ENCODE measurements at places on chromosomes 16 and 17.

DNA sequence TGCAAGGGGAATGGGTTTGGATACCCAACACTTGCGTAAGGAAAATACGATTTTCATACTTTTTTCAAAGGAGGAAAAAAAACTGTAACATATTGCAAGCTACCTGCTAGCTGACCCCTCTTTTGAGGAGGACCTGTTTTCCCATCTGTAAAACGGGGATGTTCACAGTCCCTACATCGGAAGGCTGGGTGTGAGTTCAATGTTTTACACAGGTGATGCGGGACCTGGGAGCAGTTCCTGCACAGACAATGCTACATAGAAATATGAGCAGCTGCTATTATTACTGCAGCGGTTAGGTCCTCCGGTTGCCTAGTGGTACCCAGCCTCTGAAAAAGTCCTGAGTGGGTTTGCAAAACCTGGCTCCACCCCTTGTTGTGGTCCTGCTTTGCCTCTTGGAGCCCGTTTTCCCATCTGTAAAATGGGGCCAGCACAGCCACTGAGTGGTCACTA is 3.5 kb downstream of the SOCS1 start:
- peak overlapping the region; percentile 81 for H3K4me3 ChIP-seq
- H3K27me3 ChIP-seq, result no peaks in the 10 kb centered on the region
- DNase-seq, result no peak

GRCh38 chr17:57341611-57342540 is 85.6 kb downstream of the MSI2 start:
- no peak for DNase-seq
- H3K4me3 ChIP-seq, result no peak overlapping the region
- peak overlapping the region; percentile 11 for H3K27ac ChIP-seq
- peaks cover 3% of the 10 kb centered on the region for H3K36me3 ChIP-seq
- no peaks in the 10 kb centered on the region for H3K27me3 ChIP-seq

GRCh38 chr16:65510241-65510640 is 388.4 kb upstream of the CDH11 start:
- H3K4me1 ChIP-seq, result peaks cover 7% of the 10 kb centered on the region
- no peak for DNase-seq
- no peak overlapping the region for H3K27ac ChIP-seq
- no peak overlapping the region for H3K4me3 ChIP-seq

DNA sequence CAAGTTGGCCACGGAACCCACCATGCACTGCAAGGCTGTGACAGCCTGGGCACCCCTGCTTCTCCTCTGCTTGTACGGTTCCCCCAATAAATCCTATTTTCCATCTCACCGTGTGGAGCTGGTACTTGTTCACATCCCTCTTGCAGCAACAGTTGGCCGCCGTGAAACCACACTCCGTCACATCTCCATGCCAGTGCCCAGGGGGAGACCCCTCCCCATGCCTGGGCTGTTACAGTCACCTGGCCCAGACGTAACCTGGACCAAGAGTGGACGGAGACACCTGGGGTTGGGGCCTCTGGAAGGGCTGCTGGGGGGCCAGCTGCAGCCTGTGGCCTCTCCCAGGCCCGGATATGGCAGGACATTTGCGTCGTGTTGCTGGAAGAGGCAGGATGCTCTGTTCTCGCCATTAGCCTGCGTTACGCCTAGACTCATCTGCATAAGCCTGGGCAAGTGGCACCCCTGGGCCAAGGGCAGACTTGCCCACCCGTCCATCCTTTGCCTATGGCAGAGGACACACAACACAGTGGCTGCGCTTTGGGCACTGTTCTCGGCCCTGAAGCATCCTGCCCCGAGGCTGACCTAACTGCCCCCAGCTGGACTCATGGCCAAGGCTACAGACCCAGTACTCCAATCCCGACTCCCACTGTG is 14.2 kb upstream of the KREMEN2 start:
- H3K27ac ChIP-seq, result no peak overlapping the region
- H3K36me3 ChIP-seq, result peaks cover 7% of the 10 kb centered on the region
- no peak for DNase-seq

DNA sequence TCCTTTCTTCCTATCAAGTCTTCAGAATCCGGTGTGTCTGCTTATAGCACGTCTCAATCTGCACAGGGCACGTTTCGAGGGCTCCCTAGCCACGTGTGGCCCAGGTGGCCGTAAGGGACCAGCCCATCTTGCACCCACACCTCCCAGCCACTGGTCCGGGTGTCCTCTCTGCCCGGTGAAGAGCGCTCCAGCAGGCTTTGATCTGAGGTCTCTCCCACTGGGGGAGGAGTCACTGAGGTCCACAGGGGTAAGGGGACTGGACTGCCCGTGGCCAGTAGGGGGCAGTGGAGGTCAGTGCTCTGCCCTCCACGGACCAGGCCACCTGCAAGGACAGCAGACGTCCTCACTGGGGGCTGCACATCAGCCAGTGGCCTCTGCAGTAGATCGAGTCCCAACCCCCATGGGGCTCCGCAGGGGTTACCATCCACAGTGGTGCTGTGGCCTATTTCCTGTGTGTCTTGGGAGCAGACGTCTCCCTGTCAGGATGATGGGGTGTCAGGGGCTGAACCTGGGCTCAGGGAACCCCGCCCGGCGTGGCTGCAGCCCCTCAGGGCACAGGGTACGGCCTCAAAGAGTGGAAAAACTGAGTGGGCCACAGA is 204.1 kb upstream of the CIBAR2 start:
- no peak overlapping the region for H3K4me3 ChIP-seq
- H3K36me3 ChIP-seq, result no peaks in the 10 kb centered on the region
- H3K4me1 ChIP-seq, result peaks cover 46% of the 10 kb centered on the region
- no peaks in the 10 kb centered on the region for H3K27me3 ChIP-seq
- H3K27ac ChIP-seq, result no peak overlapping the region

- H3K4me1 ChIP-seq, result no peaks in the 10 kb centered on the region
- H3K36me3 ChIP-seq, result no peaks in the 10 kb centered on the region
- H3K27ac ChIP-seq, result no peak overlapping the region
Observed at GRCh38 chr16:66420396-66420795, 6.7 kb upstream of the BEAN1 start.

GRCh38 chr17:83152745-83153611 is 73.6 kb downstream of the METRNL start:
- no peak overlapping the region for H3K4me3 ChIP-seq
- peaks cover 32% of the 10 kb centered on the region for H3K4me1 ChIP-seq
- H3K27me3 ChIP-seq, result peaks cover 11% of the 10 kb centered on the region
- DNase-seq, result peak; percentile 67

DNA sequence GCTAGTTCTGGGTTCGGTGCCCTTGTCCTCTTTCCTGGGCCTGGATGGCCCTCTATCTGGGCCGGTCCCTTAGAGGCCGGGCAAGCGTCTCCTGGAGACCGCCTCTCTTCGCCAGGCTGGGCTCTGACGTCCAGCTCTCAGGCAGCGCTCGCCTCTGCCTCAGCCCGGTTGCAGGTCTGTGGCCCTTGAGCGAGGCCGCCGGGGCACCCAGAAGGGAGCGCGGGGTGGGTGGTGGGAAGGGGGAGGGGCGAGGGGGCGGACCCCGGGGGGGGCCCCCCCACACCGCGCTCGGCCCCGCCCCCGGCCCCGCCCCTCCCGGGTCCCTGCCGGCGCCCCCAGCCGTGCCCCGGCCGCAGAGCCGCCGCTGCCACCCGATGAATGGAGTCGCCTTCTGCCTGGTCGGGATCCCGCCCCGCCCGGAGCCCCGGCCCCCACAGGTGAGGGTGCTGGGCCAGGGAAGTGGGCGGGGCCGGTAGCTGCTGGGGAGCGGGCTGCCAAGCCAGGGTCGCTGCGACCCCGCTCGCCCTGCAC is at the start of gene ARHGAP23:
ARHGAP23 (plus strand) TSS at position 353 of the 531 bp plus-strand sequence; CDS start at position 375, 22 bp downstream.
- H3K36me3 ChIP-seq, result peaks cover 5% of the 10 kb centered on the region
- peak within 1 kb of the TSS; percentile 87 for H3K4me3 ChIP-seq
- no peak for DNase-seq
- peaks cover 46% of the 10 kb centered on the region for H3K4me1 ChIP-seq

GRCh38 chr16:4350365-4350786 is 745 bp downstream of the PAM16 start:
- peaks cover 16% of the 10 kb centered on the region for H3K4me1 ChIP-seq
- no peaks in the 10 kb centered on the region for H3K27me3 ChIP-seq
- no peak for DNase-seq
- peak overlapping the region; percentile 96 for H3K4me3 ChIP-seq

DNA sequence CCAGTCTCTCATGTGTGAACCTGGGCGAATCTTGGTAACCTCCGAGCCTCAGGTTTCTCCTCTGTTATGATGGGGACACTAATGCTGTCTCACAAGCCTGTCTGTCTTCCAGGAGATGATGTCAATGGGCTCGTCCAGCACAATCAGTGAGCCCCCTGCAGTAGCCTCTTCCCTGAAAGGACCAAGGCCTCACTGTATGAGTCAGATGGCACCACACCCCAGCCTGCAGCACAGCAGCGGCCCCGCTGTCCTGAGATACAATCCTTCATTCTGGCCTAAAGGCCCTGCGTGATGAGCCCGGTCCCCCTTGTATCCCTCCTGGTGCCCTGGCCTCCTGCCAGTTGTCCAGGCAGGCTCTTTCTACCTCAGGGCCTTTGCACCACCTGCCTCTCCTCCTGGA is 234.4 kb downstream of the IRF8 start:
- DNase-seq, result no peak
- H3K4me3 ChIP-seq, result no peak overlapping the region
- H3K27me3 ChIP-seq, result peaks cover 13% of the 10 kb centered on the region

DNA sequence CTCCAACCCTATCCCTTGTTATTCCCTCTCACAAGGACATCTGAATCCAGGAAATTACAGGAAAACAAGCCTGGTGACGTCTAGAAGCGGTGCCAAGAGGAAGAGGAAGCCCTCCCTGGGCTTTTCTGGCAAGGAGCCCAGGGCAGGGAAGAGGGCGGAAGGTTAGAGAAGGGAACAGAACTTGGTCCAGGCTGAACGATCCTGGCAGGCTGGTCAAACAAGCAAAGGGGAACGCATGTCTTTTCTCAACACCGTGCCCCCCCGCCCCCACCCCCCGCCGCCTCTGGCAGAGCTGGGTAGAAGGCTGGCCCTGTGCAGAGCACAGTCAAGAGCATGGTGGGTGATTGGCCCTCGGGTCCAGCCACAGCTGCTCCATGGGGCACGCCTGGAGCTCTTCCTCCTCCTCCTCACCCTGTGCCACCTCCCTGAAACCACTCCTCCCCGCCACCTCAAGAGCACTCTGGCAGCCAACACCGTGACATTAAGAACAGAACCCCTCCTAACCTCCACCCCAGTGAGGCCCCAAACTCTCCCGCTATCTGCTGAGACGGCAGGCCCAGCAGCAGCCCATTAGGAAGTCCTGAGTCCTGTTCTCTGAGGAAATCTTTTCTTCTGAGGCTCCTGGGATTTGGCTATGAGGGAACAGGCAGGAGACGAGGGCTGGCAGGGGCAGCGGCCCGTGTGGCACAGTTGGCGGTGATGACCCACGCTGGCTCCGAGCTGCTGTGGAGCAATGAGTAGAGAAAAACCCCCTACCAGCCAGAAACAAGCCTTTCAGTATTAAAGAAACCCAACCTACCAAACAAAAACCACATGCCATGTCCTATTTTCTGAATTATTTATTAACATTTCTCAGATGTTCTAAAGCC is 7.3 kb downstream of the C16orf86 start:
- H3K4me3 ChIP-seq, result no peak overlapping the region
- DNase-seq, result no peak
- peaks cover 22% of the 10 kb centered on the region for H3K4me1 ChIP-seq
- H3K27ac ChIP-seq, result peak overlapping the region; percentile 21

- H3K4me1 ChIP-seq, result no peaks in the 10 kb centered on the region
- H3K27me3 ChIP-seq, result no peaks in the 10 kb centered on the region
- H3K36me3 ChIP-seq, result no peaks in the 10 kb centered on the region
- H3K4me3 ChIP-seq, result no peak overlapping the region
Observed at GRCh38 chr16:20928774-20929411, 28.3 kb downstream of the LYRM1 start.

- peaks cover 49% of the 10 kb centered on the region for H3K4me1 ChIP-seq
- H3K36me3 ChIP-seq, result no peaks in the 10 kb centered on the region
- H3K27ac ChIP-seq, result no peak overlapping the region
- DNase-seq, result no peak
Observed at GRCh38 chr17:43581613-43582012, 35.5 kb upstream of the ETV4 start.

DNA sequence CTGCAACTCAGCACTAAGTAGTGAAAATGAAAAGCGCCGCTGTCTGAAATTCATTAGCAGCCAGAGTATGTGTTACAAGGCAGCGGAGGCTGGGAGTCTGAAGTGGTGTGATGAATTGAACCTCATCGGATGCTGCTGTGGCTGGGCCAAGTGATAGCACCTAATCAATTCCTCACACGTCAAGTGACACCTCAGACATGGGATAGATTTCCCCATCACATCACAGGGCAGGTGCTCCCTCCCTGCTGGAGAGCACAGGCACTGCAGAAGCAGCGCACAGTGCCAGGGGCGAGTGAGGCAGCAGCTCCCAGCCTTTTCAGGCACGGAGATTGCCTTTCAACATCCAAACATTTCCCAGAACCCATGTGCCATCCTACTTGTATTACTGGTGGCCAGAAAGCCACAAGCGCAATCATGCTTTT is 32.2 kb downstream of the DRC3 start:
- no peaks in the 10 kb centered on the region for H3K27me3 ChIP-seq
- peaks cover 8% of the 10 kb centered on the region for H3K4me1 ChIP-seq
- H3K4me3 ChIP-seq, result no peak overlapping the region
- peak overlapping the region; percentile 29 for H3K27ac ChIP-seq

GRCh38 chr17:59877965-59878364 is 14.8 kb downstream of the TUBD1 start:
- peaks cover 8% of the 10 kb centered on the region for H3K36me3 ChIP-seq
- H3K4me3 ChIP-seq, result no peak overlapping the region
- no peak for DNase-seq
- H3K4me1 ChIP-seq, result no peaks in the 10 kb centered on the region
- H3K27me3 ChIP-seq, result no peaks in the 10 kb centered on the region
- no peak overlapping the region for H3K27ac ChIP-seq

- H3K4me3 ChIP-seq, result no peak overlapping the region
- no peaks in the 10 kb centered on the region for H3K27me3 ChIP-seq
- H3K27ac ChIP-seq, result no peak overlapping the region
- peaks cover 5% of the 10 kb centered on the region for H3K4me1 ChIP-seq
- DNase-seq, result no peak
- H3K36me3 ChIP-seq, result peaks cover 7% of the 10 kb centered on the region
Observed at GRCh38 chr17:60729854-60730253, 52.2 kb downstream of the BCAS3 start.

- no peak overlapping the region for H3K4me3 ChIP-seq
- H3K27ac ChIP-seq, result no peak overlapping the region
- no peak for DNase-seq
- peaks cover 30% of the 10 kb centered on the region for H3K27me3 ChIP-seq
Observed at GRCh38 chr16:23964136-23964535, 128.4 kb downstream of the PRKCB start.

DNA sequence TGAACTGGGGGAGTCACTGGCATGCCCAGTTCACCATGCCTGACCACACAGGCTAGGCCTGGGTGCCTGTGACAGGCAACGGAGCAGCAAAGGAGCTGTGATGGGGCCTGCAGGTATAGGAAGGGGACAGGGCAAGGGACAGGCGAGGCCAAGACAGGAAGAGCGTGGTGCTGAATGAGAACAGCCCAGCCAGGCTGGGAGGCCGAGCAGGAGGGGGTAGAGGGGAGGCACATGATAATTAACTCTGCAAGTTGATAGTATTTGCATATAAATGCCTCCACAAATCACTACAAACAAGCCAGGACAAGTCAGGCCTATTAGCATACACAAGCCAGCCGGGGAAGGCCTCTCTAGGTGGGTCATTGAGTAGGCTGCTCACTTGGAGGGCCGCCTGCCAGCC is 7.8 kb downstream of the ZFHX3 start:
- H3K36me3 ChIP-seq, result peaks cover 13% of the 10 kb centered on the region
- peak overlapping the region; percentile 26 for H3K4me3 ChIP-seq
